ENCODE measurements at places on chromosomes 6 and 20.

DNA sequence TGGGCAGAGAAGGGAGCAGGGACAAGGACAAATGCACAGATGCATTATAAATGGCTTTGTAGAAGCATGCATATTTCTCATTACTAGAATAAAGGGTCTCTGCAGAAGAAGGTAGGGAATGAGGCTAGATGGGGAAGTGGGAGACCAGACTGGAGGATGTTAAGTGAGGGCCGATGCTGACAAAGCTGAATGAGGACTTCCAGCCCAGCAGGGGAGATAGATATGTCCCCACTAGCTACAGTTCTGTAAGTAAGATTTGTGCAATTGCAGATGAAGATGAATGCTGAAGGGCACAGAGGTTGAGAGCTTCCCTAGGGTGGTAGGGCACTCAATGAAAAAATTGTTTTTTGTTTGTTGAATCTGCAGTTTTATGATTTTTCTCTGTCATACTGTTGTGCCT is 16.9 kb downstream of the ADGRG6 start:
- DNase-seq = no peak

DNA sequence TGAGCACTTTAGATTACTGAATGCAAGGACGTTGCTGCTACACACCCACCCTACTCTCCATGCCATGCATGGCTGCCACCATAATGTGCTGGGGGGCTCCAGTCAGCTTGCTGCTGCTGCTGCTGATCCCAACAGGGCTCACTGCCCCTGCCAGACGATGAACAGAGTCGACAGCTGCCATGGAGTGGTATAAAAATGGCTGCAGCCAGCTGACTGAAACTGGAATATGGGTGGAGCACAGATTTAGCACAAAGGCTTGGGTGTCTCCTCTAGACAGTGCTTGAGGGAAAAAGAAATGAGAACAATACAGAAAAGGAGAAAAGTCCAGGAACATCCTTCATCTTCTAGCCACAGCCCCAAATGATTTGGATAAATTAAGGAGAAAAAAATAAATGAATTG is 150.7 kb downstream of the PDSS2 start:
- DNase-seq = no peak

DNA sequence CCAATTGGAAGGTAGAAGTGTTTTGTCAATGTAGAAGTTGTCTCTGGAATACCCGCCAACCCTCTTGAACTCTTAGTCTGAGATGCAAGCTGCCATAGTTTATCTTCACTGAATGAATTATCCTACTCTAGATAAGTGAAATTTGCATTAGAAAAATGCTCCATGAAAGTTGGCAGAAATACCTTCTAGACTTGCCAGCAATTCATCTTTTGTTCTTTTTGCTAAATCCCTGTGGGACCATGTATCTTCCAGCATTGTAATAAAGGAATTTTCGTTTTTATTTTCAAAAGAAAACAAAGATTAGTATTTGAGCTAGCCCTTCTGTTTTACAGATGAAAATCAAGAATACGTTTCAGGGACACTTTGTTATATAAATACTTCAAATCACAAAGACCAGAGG is 244.2 kb downstream of the CBLN4 start:
- no peak for DNase-seq

DNA sequence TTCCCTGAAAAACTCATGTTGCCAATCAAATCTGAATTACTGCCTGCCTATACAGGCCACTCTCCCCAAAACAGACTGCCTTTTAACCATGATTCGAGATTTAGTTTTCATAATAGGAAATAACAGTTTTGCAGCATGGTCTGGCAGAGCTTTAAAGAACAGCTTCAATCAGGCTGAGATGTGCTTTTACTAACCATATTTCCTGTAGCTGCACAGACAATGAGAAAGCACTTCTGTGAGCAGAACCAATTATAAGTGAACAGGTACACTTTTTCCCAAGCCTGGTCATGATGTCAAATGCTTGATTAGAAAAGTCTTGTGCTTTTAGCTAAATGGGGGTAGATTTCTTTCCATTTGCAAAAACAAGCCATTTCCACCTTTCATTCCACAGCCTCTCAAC is 108.2 kb downstream of the THEMIS start:
- no peak for DNase-seq

Measured in NCI-H510A treated with DMSO at 0.1 percent for 48 hours (cell line).